ENCODE measurements at places on chromosomes 1 and 21.

DNA sequence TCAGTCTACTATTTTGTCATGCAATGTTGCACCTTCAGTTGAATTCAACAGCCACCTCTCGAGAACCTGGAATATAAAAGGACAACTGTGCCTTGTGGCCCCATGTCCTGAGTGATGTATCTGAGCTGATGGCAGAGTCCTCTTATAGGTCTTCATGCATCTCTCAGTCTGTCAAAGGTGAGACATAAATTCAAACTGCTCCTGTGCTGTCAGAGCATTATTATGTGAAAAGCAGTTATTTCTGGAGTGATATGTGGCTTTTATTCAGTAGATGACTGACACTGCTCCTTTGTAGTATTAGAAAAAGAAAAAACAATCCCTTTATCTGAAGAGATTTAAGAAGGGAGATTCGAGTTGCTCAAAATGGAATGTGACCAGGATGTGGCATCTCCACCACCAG is 8.4 kb downstream of the S100A10 start:
- no peak for DNase-seq

- no peak for DNase-seq
Measured at GRCh38 chr1:177103005-177103852, 61.3 kb downstream of the ASTN1 start.

- DNase-seq, result no peak
Measured at GRCh38 chr1:70910013-70910412, 137.6 kb downstream of the PTGER3 start.

GRCh38 chr1:193013707-193014106 is 45.5 kb downstream of the UCHL5 start:
- no peak for DNase-seq

DNA sequence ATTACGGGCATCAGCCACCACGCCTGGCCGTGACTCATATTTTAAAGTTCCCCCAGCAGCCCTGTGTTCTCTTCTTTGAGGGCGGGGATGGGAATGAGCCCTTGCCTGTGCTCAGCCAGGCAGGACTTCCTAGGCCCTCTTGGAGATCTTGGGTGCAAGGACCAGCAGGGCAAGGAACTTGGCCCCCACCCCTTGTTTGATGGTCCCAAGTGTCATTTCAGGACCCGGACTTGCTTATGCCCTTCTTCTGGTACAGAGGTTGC is 9.3 kb downstream of the RASSF5 start:
- peak; percentile 28 for DNase-seq

DNA sequence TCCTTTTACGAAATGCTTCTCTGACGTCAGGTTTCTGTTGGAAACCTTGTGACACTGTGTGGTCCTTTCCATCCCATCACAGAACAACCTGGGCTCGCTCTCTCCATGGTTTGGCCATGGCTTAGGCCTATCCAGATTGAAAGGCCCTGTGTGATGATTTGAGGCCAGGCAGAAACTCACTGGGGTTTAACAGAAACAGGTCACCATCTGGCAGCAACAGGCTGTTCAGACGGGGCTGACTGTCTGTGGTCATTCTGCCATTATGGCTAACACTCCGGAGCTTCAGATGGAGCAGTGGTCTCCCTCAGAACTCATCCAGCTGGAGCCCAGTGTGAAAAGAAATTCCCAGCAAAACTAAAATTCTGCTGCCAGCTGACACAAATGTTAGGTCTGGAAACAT is 9.3 kb downstream of the PLEKHM2 start:
- DNase-seq, result no peak
